ENCODE measurements at places on chromosomes 11 and 22. TPM values are rescaled to one million over a fixed set of nuclear protein-coding genes. Genes with fewer than 3 reads are reported as not detected.

DTX4 gene
- 0.58 TPM for total RNA-seq

RAG1 gene
- 0.89 TPM for total RNA-seq

SPTBN2 gene
- 0.29 TPM for total RNA-seq

RPS6KA4 gene
- total RNA-seq = 60.8 TPM

APOL3 gene
- 5.5 TPM for total RNA-seq

MIOX gene
- not detected for total RNA-seq

BRD1 gene
- total RNA-seq = 12.1 TPM

EEF1G gene
- total RNA-seq = 2,264 TPM

OR2AT4 gene
- not detected for total RNA-seq

FGF4 gene
- not detected for total RNA-seq

TRIM48 gene
- not detected for total RNA-seq

OR52N4 gene
- total RNA-seq = not detected

LRRC74B gene
- not detected for total RNA-seq

SOX10 gene
- total RNA-seq = not detected

P4HA3 gene
- 8.4 TPM for total RNA-seq

TUBA8 gene
- total RNA-seq = not detected

OR8G5 gene
- not detected for total RNA-seq

CTSW gene
- 0.71 TPM for total RNA-seq

B4GALNT4 gene
- total RNA-seq = 1.2 TPM

TNNT3 gene
- not detected for total RNA-seq

OR8A1 gene
- not detected for total RNA-seq

CRYBA4 gene
- not detected for total RNA-seq

BIRC3 gene
- 0.86 TPM for total RNA-seq

MPZL3 gene
- total RNA-seq = under 0.01 TPM

LRRC32 gene
- 6.9 TPM for total RNA-seq

OVCH2 gene
- not detected for total RNA-seq

KCTD21 gene
- total RNA-seq = 8.7 TPM

MOGAT2 gene
- not detected for total RNA-seq

POU2F3 gene
- not detected for total RNA-seq

GNAZ gene
- total RNA-seq = 0.58 TPM

LMO2 gene
- total RNA-seq = not detected

CHRNA10 gene
- total RNA-seq = 0.71 TPM

SLC7A4 gene
- under 0.01 TPM for total RNA-seq

MISFA gene
- total RNA-seq = not detected

SCGB2A2 gene
- not detected for total RNA-seq

LDLRAD3 gene
- total RNA-seq = 7.8 TPM

RCOR2 gene
- total RNA-seq = 1.7 TPM

KCNQ1OT1 gene
- total RNA-seq = 0.29 TPM

SYT8 gene
- not detected for total RNA-seq

SHISA8 gene
- not detected for total RNA-seq
